Mammary epithelial cell (primary cell): ENCODE measurements at places on chromosomes 5 and 9.

GRCh38 chr5:149855366-149855765, 89.2 kb downstream of the PDE6A start:
- DNase-seq = peak; percentile 49

DNA sequence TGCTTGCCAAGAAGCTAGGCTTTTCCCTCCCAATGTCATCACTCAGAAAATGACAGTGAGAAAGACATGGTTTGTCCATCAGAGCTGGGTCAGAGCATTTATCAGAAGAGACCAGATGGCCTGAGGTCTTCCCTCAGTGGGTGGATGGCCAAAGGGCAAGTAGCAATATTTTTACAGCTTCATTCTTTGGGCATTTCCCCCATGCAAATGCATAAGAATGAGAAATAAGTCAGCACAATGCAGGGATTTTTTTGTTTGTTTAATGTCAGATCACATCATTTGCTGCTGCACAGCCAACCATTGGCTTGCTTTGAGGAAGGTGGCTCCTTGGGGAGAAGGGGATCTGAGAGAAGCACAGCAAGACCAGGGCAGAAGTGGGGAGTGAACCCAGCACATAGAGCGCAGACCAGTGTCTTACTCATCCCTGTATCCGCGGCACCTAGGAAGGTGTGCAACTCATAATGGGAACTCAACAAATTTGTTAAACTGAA, 209.6 kb downstream of the SEMA6A start:
- DNase-seq = no peak

DNA sequence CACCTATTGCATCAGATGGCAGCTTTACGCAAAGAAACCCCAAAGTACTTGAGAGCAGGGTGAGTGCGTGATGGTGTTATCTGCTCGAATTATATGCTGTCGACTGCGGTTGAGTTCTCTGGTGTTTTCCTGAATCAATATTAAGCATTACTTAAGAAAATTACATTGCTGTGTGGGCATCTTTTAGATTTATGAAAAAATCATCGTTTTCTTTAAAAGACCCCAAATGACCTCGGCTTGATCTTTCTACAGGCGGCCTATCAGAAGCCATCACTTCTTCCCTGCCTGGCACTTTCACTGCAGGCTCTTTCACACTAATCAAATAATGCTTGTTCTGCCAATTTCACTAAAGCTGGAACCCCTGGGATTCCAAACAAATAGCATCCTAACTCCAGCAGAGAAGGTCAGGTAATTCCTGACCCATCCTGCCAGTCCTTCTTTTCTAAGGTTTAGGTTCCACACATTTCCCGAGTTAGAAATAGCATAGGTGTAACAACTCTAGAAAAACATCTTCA, 1.7 kb downstream of the UBE2QL1 start:
- DNase-seq = no peak

- no peak for DNase-seq
Observed at GRCh38 chr9:120396931-120397330, 183.0 kb downstream of the CDK5RAP2 start.

- peak; percentile 54 for DNase-seq
Observed at GRCh38 chr9:98707166-98708102, 1.3 kb downstream of the GABBR2 start.

GRCh38 chr5:14665949-14666348, 1.4 kb downstream of the OTULIN start:
- DNase-seq = peak; percentile 63

- DNase-seq = no peak
Observed at GRCh38 chr5:7419846-7420245, 23.9 kb downstream of the ADCY2 start.

- no peak for DNase-seq
Observed at GRCh38 chr5:58963361-58963760, 380.5 kb downstream of the RAB3C start.

DNA sequence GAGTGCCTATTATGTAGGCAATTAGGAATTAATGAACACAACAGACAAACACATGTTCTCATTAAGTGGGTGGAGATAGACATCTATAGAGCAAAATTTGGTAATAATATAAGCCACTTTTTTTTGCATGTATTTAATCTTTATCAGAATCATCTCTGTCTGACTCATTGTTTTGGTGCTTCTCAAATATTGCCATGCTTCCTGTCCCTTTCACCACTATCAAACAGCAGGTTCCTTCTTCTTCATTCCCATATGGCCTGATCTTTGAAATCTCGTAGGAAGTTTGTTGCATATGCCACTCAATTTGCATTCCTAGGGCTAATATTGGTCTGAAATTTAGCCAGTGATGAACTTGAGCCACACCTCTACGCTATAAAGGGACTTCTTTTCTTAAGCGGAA, 128.9 kb upstream of the SPEF2 start:
- DNase-seq = no peak

DNA sequence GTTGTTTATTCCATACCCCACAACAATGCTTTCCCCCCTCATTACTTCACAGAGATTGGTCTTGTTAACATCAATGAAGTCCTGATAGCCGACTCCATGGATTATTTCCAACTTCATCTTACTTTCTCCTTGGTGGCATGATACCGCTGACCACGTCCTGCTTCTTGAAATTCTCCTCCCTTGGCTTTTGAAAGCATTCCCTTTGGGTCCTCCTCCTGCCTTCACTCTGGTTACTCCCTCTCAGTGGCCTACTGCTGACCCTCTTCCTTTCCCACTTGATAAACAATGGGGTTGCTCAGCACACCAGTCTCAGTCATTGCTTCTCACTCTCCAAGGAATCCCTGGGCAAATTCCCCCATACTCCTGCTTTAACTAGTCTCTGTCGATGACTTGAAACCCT, 283.9 kb downstream of the SEC61B start:
- DNase-seq = no peak

DNA sequence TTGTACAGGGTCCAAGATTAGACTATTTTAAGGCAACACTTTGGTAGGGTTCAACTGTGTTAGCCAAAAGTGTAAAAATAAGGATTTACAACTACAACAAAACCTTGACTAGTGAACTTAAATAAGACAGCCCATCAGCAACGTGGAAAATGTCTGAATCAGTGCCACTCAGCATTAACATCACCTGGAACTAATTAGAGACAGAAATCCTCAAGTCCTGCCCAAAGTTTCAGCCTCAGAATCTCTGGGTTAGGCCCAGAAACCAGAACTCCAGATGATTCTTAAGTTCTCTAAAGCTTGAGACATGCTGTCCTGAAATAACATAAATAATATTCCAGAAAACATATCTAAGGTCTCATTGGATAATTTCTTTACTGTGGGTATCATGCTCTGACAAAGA, 118.6 kb downstream of the SEMA6A start:
- DNase-seq = no peak

GRCh38 chr9:96031366-96031824, 155.9 kb downstream of the ERCC6L2 start:
- no peak for DNase-seq

- DNase-seq = peak; percentile 43
Observed at GRCh38 chr9:121498487-121499176, 1.0 kb downstream of the GGTA1 start.

GRCh38 chr9:137173796-137174664, 2.2 kb upstream of the TMEM210 start:
- DNase-seq = no peak
